ENCODE measurements at places on chromosomes 5 and 9.

- DNase-seq = no peak
Measured at GRCh38 chr5:114166081-114166480, 195.8 kb upstream of the KCNN2 start.

DNA sequence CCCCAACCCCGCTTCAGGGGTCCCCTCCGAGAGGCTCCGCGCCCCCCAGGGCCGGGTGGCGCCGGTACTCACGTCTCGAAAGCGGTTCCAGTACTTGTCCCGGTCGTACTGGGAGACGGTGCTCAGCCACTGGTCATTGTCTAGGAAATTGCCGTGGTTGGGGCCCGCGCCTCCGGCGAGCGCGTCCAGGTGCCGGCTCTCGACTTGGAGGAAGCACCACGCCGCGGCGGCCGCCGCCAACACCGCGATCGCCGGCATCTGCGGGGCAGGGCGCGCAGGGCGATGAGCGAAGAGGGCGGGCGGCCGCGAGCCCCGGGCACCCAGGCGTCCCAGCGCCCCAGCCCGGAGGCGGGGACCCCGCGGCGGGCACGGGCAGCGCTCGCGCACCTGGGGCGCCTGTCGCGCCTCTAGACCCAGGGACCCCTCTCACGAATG is 808 bp downstream of the SPOCK1 start:
- DNase-seq = no peak

- no peak for DNase-seq
Measured at GRCh38 chr9:108618906-108619550, 236.8 kb downstream of the ACTL7B start.

DNA sequence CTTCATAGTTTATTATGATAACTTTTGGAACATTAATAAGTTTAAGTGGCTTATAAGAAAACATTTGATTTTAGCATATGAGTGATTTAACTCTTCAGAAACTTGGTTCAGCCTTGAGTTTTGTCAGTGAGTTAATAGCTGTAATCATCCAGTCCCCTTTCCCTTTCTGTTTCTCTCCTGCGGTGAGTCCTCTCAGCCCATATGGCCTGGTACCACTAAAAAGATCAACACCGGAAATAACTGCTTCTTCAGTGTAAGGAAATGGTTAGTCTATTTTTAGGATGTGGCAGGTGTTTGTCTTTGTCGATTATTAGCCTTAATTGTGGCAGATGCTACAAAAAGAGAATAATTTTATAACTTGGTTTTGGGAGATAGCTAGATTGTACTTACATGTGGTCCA is 120.2 kb upstream of the GRHPR start:
- DNase-seq = no peak

DNA sequence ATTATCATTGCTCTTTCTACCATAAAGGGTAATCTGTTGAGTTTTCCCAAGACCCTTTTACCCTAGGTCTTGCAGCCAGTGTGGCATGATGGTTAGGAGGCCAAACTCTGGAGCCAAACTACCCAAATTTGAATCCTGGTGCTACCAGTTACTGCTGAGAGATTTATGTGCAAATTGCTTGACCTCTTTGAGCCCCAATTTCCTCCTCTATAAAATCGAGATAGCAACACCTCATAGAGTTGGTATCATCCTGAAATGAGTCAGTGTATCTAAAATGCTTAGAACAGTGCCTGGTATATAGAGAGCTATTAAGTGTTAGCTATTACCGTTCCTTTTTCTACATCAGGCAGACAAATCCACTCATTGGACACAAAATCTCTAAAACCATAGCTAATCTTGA is 43.0 kb downstream of the ACTBL2 start:
- no peak for DNase-seq

DNA sequence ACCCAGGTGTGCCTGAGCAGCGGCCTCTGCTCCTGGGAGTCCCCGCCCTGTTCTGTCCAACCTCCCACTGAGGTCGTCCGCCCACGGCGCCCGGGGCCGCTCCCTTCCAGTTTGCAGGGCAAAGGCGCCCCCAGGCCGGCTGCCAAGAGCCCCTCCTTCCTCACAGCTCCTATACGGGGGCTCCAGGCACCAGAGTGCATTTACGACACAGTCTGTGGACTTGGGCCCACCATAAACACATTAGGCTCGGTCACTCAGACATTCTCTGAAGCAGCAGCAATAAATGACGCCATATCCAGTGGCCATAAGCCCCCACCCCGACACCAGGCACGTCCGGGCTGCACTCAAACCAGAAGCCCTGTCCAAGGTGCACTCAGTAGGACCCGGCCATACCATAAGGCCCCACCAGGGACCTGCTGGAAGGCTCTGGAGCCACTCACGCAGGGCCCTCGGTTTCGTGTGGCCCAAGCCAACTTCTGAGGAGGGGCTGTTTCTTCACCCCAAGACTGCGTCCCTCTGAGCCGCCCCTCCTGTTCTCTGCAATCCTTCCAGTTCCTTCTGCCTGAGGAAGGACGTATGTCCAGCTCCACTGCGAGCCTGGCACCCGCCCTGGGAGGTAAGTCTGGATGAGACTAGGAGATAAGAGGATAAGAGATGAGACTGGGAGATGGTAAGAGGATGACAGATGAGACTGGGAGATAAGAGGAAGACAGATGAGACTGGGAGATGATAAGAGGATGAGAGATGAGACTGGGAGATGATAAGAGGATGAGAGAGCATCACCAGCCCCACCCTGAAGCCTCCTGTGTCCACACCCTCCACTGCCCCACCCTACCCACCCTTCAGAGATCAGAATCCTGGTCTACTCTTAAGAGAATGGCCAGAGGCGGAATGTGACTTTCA is 26.7 kb downstream of the SLC6A18 start:
- DNase-seq = no peak

- DNase-seq = no peak
Measured at GRCh38 chr9:89793551-89793950, 188.7 kb downstream of the GADD45G start.

GRCh38 chr9:128495296-128495695 is 9.2 kb upstream of the GLE1 start:
- no peak for DNase-seq

DNA sequence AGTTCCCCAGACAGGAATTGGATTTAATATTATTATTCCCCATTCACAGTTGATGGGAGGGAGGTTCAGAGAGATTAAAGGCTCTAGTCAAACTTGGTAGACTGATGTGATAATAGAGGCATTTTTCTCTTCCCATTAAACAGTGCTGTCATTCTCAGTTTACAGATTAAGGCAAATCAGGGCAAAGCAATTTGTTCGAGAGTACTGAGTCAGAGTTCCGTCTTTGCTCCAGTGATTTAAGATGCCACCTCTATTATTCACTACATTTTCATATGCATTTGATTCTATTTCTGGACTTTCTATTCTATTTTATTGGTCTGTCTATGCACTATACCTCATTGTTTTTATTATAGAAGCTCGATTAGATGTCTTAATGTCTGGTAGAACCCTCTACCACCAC is 201.0 kb upstream of the RAI14 start:
- no peak for DNase-seq
